ENCODE measurements at places on chromosomes 12 and 14. TPM values are rescaled to one million over a fixed set of nuclear protein-coding genes. Genes with fewer than 3 reads are reported as not detected.
A peak's percentile ranks its signal among the peaks of the same experiment; 100 is the strongest.

DNA sequence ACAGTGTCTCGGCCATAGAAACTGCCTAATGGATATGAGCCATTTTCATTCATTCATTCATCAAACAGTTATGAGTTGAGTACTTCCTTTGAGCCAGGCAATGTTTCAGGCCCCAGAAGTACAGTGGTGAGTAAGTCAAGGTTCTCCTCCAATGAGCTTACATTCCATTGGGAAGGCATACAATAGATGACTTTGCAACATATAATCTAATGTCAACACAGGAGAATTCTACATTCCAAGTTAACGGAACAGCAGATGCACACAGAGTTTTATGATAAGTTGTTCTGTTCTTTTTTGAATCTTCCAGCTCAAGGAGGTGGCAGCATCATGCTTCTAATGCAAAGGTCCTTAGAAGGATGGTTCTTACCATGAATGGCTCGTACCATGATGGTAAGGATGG is 3.2 kb upstream of the RFC5 start:
- no peak for DNase-seq

NDUFB1 gene
- total RNA-seq: 200 TPM

- no peak for DNase-seq
Observed at GRCh38 chr12:94618995-94619695, 31.2 kb downstream of the TMCC3 start.

KRT75 gene
- not detected for total RNA-seq

DNA sequence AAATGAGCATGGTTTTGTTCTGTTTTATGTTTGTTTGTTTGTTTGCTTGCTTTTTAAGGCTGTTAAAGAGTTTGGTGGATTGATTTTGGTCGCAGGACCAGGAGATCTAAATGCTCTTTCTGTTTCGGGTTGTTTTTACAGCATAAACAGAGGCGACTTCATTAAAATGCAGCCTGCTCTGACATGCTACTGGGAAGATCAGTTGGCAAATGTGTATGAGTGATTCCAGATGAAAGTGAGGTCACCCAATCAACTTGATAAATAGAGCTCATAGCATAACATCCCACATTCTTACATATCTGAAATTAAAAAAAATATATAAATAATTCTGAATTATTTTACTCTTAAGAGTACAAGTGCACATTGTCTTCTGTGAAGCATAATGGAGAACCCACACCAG is 947.7 kb downstream of the GALC start:
- no peak for DNase-seq

HSPA2 gene
- 1.8 TPM for total RNA-seq

SERPINA9 gene
- total RNA-seq: not detected

DNA sequence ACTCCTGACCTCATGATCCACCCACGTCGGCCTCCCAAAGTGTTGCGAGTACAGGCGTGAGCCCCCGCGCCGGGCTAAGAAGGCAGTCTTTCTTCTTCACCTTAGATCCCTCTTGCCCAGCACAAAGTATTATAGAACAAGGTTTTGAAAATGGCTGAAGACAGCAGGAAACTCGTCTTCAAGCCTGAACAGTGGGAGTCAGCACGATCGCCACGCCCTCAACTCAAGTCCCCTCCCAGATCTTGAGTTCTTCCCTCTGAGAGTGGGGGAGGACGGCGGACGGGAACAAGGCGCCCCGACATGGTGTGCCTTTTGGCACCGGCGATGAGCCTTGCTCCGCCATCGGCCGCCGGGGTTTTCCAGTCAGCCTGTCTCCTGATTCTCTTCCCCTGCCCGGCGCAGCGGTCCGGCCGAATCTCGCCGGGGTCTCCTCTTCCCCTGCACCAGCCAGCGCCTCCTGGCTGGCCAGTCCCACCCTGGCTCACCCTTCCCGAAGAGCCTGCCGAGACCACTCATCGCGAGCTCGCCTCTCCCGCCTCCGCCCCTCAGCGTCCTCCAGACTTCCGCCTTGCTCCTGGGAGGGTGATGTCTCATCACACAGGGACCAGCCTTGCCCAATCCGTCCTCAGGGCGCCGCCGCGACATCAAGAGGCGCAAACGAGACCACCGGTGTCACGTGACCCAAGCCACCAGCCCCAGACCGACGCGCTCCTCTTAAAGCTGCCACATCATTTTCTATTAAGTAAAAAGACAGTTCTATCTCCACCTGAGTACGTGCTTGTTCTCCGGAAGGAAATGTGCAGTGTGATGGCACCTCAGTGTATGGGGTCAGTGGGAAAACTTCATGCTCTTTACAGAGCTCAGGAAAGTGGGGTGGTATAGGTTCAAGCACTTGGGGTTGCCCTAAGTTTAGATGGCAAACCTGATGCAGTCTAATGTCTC is at the start of gene CHMP4A:
TSS of gene CHMP4A (minus strand) at position 565 of the 942 bp plus-strand sequence. CDS start at position 516, 49 bp downstream.
- DNase-seq: peak; percentile 90

DNA sequence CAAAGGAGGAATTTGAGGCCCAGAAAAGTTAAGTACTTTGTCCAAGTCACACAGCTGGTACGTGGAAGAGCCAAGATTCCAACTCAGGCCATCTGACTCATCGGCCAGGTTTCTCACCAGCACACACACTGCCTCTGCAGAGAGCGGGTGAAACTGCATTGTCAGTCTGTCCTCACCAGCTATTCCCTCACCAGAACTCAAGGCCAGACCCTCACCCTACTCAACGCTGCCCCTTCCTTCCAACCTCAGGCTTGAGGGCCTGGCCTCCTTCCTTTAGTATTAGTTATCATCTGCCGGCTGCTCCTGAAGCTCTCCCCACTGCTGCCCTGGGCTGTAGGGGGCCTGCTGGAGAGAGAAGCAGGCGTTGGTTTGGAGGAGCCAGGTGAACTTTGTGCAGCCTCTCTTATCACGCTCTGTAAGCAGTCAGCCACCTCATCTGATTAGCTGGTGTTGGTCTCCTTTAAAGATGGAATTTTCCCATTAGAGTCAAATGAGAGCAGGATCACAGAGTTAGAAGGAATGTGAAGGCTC is 16.6 kb upstream of the PLEK2 start:
- no peak for DNase-seq

- no peak for DNase-seq
Observed at GRCh38 chr12:509500-509899, 49.8 kb downstream of the B4GALNT3 start.
